Mesendoderm (in vitro differentiated cells): ENCODE measurements at places on chromosomes 1 and 21.
A peak's percentile ranks its signal among the peaks of the same experiment; 100 is the strongest.

DNA sequence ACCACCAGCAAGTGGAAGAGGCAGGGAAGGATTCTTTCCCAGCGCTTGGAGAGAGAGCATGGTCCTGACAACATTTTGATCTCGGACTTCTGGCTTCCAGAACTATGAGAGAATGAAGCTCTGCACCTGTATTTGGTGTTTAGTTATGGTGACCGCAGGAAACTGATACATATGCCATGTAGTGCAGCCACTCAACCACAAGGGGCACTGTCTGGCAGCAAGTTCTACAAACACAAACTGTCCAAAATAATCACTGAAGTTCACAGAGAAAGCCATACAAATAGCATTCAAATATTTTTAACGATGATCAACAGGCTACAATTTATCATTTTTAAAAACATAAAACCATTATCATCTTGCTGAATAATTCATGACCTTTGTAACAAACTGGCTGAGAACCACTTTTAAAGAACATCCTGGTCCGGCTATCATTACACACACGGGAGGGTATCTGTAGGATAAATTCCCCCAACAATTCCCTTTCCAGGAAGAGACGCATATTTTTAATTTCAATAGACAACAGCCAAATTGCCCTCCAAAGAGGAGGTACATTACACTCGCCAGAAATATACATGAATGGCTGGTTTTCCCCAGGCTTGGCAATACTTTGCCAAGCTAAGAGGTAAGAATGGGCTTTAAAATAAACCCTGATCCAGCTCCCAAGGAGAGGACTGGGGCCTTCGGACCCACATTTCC lies 9.2 kb upstream of the CBR3 start:
- peak; percentile 46 for DNase-seq

- DNase-seq = no peak
These were observed 19.4 kb upstream of the SRSF4 start for GRCh38 chr1:29200906-29201594.

GRCh38 chr1:197725044-197725443 lies 50.2 kb downstream of the DENND1B start:
- DNase-seq = peak; percentile 42

- DNase-seq = no peak
These were observed 16.1 kb upstream of the FMOD start for GRCh38 chr1:203367057-203367456.

- no peak for DNase-seq
These were observed 15.9 kb upstream of the ELOA start for GRCh38 chr1:23727362-23727811.

GRCh38 chr1:59219916-59220315 lies 77.0 kb upstream of the FGGY start:
- DNase-seq = no peak

DNA sequence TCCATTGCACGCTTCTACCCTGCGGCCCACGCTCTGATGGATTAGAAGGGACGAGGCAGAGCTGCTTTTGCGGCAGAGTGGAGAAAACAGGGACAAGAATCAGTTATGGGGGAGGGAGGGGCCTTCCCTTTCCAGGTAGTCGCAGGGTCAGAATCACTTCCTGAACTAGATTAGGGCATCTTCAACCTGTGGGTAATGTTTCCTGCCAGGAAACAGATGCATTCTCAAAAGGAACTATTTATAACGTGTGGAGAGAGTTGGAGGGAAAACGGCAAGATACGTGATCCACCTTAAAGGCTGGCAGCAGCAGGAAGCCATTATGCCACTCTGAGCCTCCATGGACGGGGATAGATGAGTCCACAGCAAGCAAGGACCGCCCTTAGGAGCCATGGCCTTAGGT lies 59.9 kb upstream of the CNTN2 start:
- no peak for DNase-seq

DNA sequence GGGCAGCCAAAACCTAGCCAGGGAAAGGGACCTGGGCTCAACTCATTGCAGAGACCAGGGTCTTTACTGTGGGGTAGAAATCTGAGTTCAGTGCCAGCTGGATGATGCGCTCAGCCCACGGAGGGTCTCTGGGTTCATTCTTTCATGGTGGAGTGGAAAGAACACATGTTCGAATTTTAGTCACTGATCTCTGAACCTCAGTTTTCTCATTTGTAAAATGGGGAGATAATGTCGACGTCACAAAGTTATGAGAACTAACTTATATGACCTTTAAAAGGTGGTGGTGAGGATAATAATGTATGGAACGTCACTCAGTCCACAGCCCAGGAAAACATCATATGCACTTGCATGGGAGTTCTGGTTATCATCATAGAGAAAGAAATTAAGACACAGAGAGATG lies 1.2 kb upstream of the TAL1 start:
- DNase-seq = no peak

- DNase-seq = no peak
These were observed 3.1 kb downstream of the CCDC190 start for GRCh38 chr1:162857850-162858249.

GRCh38 chr1:14604414-14604813 lies 5.9 kb downstream of the KAZN start:
- no peak for DNase-seq

DNA sequence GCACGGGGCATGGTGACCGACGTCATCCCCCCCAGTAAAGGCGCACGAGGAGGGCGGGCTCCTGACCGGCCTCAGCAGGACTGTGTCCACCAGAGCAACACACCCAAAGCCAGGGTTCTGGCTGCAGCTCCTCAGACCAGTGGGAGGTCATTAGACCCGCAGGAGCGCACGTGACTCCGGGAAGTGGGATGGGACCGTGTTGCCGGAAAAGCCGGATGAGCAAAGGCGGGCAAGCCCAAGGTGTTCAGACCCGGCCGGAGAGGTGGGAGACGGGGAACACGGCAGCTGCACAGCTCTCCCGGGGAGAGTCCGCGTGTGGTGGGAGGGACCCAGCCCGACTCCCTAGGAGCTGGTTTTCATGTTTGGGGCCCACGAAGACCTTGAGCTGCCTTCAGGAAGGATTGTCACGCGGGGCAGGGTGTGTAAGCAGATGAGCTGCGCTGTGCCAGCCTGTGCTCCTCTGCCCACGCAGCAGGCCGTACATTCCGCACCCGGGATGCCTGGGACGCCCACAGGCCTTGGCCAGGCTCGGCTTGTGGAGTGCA lies 20.6 kb upstream of the TRAPPC10 start:
- no peak for DNase-seq

GRCh38 chr1:225919906-225920305 lies 4.1 kb downstream of the PYCR2 start:
- DNase-seq = no peak

GRCh38 chr1:147723691-147724323 lies 36.6 kb downstream of the GJA5 start:
- peak; percentile 94 for DNase-seq

GRCh38 chr1:209611771-209612570 lies 28.5 kb downstream of the CAMK1G start:
- no peak for DNase-seq

GRCh38 chr1:192522673-192523072 lies 52.9 kb upstream of the RGS1 start:
- no peak for DNase-seq

DNA sequence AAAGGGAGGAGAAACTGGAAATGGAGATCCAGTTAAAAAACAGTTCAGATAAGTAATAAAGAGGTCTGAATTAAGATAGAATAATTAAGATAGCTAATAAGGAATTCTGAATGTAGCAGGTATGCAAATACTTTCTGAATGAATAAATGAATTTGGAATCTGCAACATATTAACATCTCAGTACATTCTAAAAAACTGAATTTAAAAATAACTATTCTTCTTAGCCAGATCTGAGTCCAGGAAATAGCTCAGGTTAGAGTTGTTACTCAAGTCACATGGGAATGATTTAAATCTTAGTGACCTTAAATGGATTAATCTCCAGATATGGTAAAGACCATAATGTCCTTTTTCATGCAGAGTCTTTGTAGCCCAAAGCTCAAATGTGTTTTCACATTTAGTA lies 51.2 kb downstream of the EYA3 start:
- DNase-seq = no peak

- no peak for DNase-seq
These were observed 21.1 kb downstream of the SMAP2 start for GRCh38 chr1:40394491-40395172.

- no peak for DNase-seq
These were observed 45.7 kb downstream of the MAP3K21 start for GRCh38 chr1:233373226-233373625.

DNA sequence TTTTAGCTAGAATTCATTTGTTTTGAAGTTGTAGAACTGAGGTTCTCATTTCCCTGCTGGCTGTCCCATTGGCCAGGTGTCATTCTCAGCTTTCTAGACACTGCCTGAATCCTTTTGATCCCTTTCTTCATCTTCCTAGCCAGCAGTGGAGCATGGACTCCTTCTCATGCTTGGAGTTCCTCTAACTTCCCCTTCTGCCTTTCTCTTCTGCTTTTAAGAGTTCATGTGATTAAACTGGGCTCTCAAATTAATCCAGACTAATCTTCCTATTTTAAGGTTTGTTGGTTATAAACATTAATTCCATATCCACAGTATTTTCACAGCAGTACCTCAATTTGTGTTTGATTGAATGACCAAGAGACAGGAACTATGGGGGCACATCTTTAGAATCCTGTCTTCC lies 52.3 kb downstream of the ADAMTS5 start:
- no peak for DNase-seq

GRCh38 chr1:23184212-23184934 lies 15.7 kb upstream of the LUZP1 start:
- peak; percentile 80 for DNase-seq

- DNase-seq = no peak
These were observed 17.4 kb downstream of the ACTRT2 start for GRCh38 chr1:3038571-3039181.

GRCh38 chr1:53369761-53370160 lies 41.9 kb upstream of the LRP8 start:
- no peak for DNase-seq

DNA sequence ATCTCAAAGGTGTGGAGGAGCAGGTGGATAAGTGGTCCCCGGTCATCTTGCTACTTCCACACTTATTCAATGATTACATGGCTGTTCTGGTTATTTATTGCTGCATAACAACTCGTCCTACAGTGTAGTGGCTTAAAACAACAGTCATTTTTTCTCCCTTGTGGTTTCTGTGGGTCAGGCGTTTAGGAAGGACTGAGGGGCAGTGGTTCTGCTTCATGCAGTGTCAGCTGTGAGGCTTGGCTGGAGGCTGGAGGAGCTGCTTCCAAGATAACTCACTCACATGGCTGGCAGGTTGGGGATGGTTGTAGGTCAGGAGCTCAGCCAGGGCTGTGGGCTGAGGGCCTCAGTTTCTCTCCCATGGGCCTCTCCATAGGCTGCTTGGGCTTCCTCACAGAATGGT lies 5.9 kb upstream of the SLC6A17 start:
- DNase-seq = no peak

DNA sequence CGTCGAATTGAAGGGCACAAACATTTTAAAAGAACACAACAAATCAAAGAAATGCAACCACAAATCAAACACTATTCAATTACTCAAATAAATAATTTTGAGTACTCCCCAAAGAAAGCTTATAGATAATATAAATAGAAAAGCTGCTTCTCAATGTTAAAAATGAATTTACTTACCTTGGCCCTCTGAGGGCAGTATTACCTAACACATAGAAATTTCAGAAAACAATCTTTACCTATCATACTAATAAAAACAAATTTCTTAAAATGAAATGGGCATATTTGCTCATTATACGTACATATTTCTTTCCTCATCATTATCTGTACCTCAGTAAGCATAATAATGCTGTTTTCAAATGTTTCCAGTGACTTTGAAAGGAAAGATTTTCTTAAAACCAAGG lies 141.8 kb downstream of the AKT3 start:
- DNase-seq = no peak

- peak; percentile 10 for DNase-seq
These were observed 1.1 kb upstream of the PSMG1 start for GRCh38 chr21:39184050-39184980.

GRCh38 chr1:51247022-51247421 lies 10.9 kb downstream of the RNF11 start:
- DNase-seq = no peak

DNA sequence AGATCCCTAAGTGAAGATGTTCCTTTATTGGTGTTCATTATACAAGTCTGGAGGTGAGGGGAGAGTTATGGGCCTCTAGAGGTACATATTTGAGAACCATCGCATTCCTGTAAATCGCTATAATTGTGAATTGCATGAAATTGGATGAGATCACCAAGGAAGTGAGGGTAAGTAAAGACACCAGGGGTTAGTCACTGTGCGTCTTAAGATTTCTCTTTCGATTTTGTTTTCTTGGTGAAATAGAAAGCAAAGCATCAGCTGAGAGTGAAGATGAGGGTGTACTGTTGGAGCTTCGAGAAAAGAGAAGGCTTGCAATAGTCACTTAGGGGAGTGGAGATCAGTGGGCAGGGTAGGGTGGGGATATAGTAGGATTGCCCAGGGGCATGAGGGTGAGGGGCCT lies 82.1 kb downstream of the RAVER2 start:
- no peak for DNase-seq

DNA sequence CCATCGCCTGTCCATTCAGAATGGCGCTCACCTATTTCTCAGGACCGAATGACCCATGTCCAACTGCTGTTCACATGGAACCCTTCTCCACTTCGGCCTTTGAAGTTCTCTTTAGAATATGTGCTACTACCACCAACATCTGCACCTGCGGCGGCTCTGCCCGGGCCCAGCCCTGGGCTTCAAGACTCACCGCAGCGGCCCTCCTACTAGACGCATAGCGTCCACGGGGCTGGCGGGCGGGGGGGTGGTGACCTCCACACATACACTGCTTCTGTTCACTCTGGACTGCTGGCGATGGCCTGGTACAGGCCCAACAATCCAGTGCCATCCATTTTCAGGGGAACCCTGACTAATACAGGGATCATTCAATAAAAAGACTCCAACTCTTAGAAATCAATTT lies 394.2 kb downstream of the VAV3 start:
- DNase-seq = no peak
